ENCODE measurements at places on chromosomes 2 and 18. TPM values are rescaled to one million over a fixed set of nuclear protein-coding genes. Genes with fewer than 3 reads are reported as not detected.

SRBD1 gene
- polyA plus RNA-seq: 13.4 TPM

CKAP2L gene
- 0.08 TPM for polyA plus RNA-seq

GREB1L gene
- not detected for polyA plus RNA-seq

DNA sequence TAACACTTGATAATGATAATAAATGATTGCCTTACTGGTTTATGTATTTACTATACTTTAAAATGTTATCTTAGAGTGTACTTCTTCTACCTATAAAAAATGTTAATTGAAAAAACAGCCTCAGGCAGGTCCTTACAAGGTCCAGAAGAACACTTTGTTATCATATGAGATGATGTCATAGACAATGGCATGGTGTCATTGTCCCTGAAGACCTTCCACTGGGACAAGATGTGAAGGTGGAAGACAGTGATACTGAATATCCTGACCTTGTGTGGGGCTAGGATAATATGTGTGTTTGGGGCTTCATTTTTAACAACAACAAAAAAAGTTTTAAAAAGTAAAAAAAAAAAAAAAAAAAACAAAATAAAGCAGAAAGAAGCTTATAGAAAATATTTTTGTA is 342.2 kb upstream of the KYNU start:
- H3K4me3 ChIP-seq: no peak overlapping the region
- no peaks in the 10 kb centered on the region for H3K27me3 ChIP-seq
- H3K4me1 ChIP-seq: no peaks in the 10 kb centered on the region
- no peak for DNase-seq
- no peaks in the 10 kb centered on the region for H3K36me3 ChIP-seq

DNA sequence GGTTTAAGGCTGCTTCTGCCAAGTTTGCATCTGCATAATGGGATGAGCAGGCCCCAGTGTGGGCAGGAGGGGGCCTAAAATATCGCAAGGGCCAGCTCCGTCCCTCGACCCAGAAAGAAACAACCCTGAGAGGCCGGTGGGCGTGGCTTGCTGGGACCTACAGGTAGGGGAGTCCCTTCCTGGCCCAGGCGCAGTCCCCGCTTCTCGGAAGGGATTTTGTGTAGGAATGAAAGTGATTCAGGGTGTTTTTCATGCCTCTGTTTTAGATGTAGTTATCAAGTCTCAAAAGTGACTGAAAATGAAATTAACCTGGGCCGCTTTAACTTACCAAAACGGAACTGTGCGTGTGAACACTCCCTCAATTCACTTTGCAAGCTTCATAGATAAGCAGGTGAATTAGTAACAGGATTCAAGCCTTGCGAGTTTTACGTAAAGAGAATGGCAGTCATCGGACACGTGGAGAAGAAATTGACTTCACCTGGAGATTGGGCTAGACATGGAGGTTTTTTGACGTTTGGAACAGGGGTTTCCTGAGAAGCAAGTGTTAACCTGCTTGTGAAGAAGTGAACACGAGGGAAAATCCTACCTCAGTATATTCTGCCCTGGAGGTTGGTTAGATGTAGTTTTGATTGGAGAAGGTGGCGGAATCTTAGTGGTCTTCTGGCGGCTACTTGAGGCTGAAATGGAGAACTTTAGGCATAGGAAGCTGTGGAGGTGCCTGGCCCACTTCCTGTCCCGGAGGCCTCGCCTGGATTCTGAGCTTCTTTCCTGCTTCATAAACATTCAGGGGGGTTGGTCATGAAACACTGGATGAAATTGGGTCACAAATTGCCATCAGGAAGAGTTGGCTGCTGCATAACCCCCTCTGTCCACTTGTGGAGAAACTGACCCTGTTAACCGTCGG is 1.7 kb downstream of the NCK2 start:
- H3K27ac ChIP-seq: peak overlapping the region; percentile 90
- peaks cover 67% of the 10 kb centered on the region for H3K4me1 ChIP-seq
- peak overlapping the region; percentile 95 for H3K4me3 ChIP-seq
- H3K27me3 ChIP-seq: peaks cover 9% of the 10 kb centered on the region

DNA sequence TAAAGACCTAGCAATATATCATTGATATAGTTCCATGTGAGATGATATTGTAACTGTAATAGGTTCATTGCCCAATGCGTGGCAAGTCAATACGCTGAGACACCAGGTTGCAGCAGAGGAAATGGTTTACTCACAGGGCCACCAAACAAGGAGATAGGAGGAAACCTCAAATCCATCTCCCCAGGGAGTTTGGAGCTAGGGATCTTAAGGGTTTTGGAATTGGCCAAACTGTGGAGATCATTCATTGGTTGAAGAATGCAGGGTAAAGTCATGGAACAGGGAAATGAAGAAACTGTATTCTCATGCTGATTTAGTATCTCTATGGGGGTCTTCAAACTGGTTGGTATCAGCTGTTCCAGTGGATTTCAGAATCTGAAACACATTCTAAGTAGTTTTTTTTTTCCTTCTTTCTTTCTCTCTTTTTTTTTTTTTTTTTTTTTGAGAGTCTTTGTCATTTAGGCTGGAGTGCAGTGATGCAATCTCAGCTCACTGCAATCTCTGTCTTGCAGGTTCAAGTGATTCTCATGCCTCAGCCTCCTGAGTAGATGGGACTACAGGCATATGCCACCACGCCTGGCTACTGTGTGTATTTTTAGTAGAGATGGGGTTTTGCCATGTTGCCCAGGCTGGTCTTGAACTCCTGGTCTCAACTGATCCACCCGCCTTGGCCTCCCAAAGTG is 30.7 kb upstream of the PPM1B start:
- no peaks in the 10 kb centered on the region for H3K36me3 ChIP-seq
- H3K4me1 ChIP-seq: no peaks in the 10 kb centered on the region
- H3K27ac ChIP-seq: no peak overlapping the region
- no peaks in the 10 kb centered on the region for H3K27me3 ChIP-seq
- no peak for DNase-seq

DNA sequence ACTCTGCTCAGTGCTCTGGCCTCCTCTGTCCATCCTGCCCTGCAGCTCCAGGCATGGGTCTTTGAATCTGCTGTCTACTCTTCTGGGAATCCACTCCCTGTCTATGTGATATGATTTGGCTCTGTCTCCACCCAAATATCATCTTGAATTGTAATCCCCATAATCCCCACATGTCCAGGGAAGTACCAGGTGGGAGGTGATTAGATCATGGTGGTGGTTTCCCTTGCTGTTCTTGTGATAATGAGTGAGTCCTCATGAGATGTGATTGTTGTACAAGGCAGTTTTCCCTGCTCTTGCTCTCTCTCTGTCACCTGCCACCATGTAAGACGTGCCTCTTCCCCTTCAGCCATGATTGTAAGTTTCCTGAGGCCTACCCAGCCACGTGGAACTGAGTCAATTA is 881.8 kb upstream of the ID2 start:
- DNase-seq: no peak
- peak overlapping the region; percentile 1 for H3K27ac ChIP-seq
- peaks cover 16% of the 10 kb centered on the region for H3K36me3 ChIP-seq
- no peak overlapping the region for H3K4me3 ChIP-seq
- peaks cover 2% of the 10 kb centered on the region for H3K4me1 ChIP-seq

GRCh38 chr2:239401881-239402233 is 1.0 kb upstream of the HDAC4 start:
- H3K4me3 ChIP-seq: peak overlapping the region; percentile 91
- peak overlapping the region; percentile 95 for H3K27ac ChIP-seq
- peaks cover 2% of the 10 kb centered on the region for H3K27me3 ChIP-seq
- DNase-seq: no peak
- H3K36me3 ChIP-seq: no peaks in the 10 kb centered on the region

Measured in immature natural killer cell (primary cell).